Thymus (tissue), 14 donors: ENCODE measurements at places on chromosomes 12 and 14. TPM values are rescaled to one million over a fixed set of nuclear protein-coding genes. Genes with fewer than 3 reads are reported as not detected.

Gene HIGD1C
- polyA plus RNA-seq: not detected

Gene MAP1LC3B2
- 6.5 TPM for polyA plus RNA-seq

Gene EMP1
- 33.1 TPM for polyA plus RNA-seq

Gene KRT79
- polyA plus RNA-seq: 25.8 TPM

Gene ANAPC5
- polyA plus RNA-seq: 173 TPM

Gene PALS1
- 7.2 TPM for polyA plus RNA-seq

DNA sequence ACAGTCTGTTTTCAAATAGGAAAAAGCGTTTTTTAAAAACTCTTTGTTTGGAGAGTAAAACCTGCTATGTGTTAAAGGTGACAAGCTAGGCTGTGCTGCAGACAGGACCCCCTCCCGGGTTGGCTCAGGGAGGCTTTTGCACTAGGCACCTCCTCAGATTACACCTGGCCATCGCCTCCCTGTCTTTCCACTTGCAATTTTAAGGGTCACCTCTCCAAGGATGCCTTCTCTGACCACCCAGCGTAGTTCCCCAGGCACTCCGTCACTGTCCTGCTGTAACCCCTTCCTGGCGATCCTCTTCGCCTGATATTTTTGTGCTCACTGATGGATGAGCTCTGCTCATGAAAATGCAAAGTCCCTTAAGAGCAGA, 80.7 kb downstream of the NTF3 start:
- DNase-seq: no peak

GRCh38 chr12:77861317-77861716, 30.6 kb downstream of the NAV3 start:
- no peak for DNase-seq

DNA sequence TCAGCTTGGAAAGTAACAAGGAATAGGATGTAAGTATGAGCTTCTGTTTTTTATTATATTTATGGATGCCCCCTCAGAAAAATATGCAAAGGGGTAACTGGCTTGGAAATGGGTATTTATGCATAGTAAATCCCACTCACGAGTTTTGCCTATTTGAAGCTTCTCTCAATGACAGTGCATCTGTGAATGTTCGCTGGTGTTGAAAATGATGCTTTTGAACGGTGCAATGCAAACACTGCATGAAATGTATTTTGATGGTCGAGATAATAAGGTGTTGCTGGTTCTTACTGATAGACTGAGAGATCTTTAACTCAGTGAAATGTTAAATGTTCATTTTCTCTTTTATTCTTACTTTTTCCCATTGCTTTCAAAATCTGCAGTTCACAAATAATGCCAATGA, 36.0 kb upstream of the PSEN1 start:
- DNase-seq: no peak
